NCI-H1417 treated with DMSO at 0.1 percent for 48 hours (cell line): ENCODE measurements at places on chromosomes 16 and 17.

DNA sequence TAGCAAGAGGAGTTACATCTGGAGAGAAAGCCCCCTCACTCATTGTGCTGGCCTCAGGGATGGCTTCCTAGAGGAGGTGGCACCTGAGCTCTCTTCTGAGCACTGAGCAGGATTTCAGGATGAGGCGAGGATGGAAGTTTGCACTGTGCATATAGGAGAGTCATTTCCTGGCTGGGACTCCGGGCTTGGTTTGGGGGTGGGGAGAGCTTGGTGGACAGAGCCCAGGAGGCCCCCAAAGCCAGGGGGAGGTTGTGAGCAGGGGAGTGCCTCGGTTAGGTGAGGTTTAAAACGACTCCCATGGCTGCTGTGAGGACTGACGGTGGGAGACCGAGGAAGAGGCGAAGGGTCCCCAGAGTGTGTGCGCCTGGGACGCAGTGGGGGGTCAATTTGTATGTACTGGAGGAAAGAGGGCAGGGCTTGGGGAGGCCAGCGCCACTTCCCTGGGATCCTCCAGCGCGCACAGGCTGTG lies 1.2 kb downstream of the CAMKK1 start:
- DNase-seq, result no peak

DNA sequence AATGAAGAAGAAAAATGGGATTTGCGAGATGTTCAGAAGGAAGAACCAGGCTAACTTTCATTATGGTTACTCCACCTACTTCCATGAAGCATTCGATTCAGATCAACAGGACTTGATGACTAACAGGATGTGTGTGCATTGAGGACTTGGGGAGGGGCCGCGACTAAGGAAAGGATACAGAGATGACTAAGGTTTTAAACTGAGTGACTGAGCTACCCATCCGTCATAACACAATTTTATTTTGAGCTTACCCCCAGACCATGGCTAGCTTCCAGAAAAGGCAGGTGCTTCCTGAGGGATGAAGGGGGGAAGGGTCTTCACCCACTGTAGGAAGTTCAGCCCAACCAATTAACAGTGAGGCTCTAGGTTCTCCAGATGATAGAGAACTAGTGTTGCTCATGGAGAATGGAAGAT lies 2.5 kb upstream of the CDYL2 start:
- no peak for DNase-seq

GRCh38 chr16:85522842-85523601 lies 90.1 kb upstream of the GSE1 start:
- DNase-seq, result no peak

DNA sequence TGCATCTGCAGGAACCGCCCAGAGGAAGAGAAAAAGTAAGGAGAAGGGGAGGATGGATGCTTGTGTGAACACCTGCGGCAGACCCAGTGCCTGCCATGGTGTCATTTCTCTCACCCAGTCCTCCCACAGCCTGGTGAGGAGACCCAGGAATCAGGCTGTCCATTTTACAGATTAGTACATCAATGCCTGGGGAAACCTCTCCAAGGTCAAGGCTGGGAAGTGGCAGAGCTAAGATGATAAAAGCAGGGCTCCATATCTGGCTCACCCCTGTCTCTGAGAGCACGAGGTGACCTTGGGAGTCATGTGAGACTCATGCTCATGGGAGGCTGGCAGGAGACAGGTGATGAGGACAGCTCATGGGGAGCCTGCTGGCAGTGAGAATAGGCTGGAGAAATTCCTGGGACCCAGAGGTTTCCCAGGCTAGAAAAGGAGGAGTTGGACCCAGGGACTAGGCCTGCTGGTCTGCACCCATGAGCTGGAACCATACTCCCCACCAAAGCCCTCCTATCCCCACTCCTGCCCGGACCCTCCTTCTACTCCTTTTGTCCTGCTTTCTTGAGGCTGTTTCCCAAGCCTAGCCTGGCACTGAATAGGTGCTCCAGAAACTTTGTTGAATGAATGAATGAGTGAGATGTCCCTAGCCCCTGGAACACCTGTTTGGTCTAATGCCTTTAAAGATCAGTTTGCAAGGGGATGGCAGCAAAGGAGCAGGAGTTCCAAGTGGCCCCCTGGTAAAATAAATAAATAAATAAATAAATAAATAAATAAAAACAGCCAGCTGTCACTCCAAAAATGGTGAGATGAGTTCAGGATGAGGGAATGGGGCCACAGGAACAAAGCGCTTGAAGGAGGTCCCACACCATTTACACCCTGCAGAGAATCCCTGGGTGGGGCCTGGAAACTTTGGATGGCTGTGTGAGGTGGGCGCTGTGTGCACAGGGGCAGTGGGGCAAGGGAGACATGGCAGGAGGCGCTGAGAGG lies 1.6 kb downstream of the ZNF629 start:
- DNase-seq, result no peak

DNA sequence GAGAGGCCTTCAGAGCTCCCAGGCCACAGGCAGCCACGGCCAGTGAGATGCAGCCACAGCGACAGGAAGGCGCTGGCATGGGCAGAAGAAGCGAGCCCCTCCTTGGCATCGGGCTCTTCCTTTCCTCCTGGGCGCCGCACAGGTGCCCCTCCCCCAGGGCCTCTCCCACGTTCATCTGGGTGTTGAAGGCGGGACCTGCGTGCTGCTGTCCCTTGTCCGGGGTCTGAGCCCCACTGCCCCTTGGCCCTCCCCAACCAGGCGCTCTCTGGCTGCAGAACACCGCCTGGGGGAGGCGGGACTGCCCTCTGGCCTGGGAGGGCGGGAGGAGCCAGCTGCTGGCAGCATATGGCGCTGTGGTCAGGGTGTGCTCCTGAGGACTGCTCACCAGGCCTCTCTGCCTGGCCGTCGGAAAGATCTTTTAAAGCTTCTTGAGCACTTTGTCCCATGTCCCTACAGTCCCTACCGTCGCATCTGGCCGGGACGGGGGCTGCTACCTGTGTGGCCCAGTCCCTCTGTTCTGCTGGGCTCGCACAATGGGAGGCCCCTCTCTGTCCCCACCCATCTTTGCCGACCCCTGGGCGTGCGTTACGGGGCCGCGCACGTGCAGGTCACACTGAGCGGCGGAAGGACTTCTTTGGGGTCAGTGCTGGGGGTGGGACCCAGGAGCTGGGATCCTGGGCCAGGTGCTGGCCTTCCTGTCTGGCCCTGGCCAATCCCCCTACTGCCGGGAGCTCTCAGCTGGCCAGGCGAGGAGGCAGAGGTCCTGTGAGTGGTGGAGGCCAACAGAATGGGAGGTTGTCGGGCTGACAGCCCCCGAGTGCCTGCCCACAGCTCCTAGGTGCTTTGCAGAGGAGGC lies 1.7 kb downstream of the SLC25A10 start:
- DNase-seq, result no peak

DNA sequence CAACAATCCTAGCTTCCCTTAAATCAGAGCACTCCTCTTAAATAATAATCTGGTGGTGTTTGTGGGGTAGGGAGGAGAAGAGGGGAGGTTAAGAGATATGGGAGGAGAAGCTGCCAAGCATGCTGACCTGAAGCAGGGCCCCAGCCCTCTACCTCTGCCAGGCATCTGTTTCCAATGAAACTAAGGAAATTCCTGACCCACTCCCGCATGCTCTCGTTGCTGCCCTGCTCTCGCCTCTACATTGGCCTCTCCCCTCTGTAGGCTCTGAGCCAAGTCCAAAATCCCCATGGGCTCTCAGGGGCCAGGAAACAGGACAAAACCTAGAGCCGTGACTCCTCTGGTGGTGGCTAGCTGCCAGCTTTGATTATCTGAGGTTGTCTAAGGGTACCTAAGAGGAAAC lies 559.5 kb upstream of the CDH11 start:
- no peak for DNase-seq

GRCh38 chr17:21351366-21352065 lies 24.6 kb upstream of the KCNJ12 start:
- no peak for DNase-seq

DNA sequence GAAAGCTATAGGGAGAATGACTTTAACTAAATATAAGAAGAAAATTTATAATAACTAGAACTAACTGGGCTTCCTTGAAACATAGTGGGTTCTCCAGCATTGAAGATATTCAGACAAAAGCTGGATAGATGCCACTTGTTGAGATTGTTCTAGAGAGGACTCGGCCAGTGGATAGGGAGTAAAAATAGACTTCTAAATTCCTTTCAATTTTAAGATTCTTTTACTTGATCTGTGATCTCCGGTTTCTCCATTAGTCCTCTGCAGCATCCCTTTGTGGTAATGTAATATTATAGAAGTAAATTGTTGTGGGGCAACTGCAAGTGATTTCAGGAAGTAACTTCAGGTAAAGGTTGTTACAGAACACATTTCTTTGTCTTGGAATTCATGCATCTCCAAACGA lies 10.3 kb upstream of the RARA start:
- no peak for DNase-seq

GRCh38 chr17:79808763-79809529 lies 12.1 kb upstream of the CBX8 start:
- no peak for DNase-seq

GRCh38 chr17:68610554-68610953 lies 9.4 kb upstream of the FAM20A start:
- DNase-seq, result no peak

GRCh38 chr16:65406116-65406515 lies 284.3 kb upstream of the CDH11 start:
- DNase-seq, result no peak

DNA sequence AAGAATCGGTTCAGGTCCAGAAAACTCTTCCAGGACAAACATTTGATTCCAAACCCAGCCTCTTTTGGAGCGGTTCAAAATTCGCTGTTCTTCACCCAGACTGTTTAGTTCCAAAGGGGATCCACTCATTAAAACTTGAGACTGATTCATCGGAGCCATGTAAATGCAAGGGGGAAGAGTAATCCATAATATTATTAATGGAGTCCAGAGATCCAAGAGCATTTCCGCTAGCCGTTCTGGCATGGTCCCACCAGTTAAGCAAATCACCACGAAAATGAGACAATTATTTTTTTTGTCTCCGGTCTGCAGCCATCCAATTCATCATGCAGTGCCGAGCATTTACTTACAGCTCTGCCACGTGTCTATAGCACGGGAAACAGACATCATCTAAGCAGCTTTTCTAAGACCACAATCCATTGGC lies 15.1 kb downstream of the CDH8 start:
- no peak for DNase-seq

DNA sequence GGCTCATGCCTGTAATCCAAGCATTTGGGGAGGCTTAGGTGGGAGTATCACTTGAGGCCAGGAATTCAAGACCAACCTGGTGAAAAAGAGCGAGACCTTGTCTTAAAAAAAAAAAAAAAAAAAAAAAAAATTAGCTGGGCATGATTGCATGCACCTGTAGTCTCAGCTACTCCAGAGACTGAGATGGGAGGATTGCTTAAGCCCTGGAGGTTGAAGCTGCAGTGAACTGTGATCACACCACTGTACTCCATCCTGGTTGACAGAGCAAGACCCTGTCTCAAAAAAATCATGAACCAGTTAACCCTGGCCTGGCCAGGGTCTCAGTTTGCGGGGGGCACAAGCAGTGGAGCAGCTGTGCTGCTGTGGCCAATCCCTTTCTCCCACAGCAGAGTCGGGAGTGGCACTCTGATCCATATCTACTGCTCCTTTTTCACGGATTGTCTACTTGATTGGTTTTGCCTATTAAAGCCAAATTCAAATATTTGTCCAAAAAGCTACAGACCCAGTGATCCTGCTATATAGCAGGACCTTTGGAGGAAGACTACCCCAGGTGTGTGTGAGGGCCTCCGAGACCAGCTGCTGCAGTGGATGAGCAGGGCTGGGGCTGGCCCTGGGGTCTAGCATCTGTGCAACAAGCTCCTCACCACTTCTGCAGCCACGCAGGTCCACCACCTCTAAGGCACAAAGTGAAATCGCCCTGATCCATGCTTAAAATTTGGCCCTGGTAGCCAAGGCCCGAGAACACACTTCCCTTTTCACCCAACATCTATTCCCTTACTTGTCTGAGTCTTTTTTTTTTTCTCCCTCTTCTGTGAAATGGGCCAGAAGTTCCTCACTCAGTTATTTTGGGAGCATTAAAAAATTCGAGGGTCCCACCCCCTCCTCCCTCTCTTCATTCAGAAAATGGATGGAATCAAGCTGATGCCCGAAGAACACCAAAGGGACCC lies 48.2 kb downstream of the LDHD start:
- DNase-seq, result no peak

DNA sequence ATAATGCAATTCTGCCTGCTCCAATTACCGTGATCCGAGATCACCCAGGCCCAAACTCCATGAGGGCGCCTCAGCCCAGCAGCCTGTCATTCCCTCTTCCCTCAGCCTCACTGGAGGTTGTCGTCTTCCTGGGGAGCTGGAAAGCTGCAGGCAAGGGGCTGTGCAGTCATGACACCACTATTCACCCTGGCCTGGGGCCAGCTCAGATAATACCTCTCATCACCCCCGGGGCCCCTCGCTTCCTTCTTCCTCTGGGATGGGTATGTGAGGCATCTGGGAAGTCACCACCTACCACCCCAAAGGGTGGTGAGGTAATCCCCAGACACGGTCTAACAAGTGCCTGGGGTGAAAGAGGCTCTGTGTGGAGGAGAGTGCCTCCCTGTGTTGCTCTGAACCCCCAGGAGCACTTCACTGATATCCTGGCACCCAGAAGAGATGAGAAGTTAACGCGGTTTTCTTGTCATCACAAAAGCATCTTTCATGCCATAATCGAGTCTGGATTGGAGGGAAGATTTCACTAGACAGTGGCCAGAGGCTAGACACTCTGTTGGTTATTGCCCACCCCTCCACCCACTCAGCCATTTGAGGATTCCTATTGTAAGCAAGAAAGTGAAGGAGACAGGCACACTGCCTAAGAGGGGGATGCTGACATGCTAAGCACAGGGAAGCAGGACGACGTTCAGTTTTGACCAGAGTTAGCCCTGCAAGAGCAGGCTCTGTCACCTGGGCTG lies 18.4 kb downstream of the CFAP20 start:
- DNase-seq, result no peak

DNA sequence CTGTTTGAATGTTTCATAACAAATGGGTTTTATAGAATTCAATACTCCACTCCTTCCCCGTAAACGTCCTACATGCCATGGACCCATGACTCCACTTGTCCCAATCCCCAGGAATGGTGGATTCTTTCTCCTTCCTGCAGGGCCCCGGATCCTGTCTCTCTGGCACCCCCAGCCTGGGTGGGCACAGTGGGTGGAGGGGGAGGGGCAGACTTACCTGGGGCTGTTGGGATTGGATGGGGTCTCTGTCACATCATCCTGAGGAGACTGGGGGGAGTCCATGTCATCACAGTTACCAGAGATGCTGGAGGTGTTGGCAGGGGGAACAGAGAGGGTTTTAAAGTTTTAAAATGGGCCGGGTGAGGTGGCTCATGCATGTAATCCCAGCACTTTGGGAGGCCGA lies 13.2 kb downstream of the TRPV3 start:
- no peak for DNase-seq

GRCh38 chr17:29172589-29172988 lies 7.6 kb downstream of the MYO18A start:
- DNase-seq, result no peak

DNA sequence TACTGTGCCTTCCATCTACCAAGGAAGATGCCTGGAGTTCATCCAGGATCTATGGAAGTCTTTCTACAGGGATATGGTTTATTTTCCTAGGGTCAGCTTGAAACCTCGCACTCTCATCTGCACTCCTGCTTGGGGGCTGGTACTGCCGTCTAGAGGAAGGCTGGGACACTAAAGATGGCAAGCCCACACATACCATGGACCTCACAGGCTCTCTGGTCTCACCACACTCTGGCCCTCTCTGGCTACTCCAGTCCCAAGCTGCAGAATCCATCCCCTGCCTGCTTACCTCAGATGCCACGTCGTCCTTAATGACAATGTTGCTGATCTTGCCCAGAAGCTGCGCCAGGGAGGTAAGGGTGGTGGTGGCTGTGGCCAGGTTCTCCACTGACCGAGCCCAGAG lies 2.1 kb upstream of the UNC119 start:
- no peak for DNase-seq

- no peak for DNase-seq
Measured at GRCh38 chr17:30956764-30957374, 14.0 kb upstream of the RNF135 start.

- DNase-seq, result no peak
Measured at GRCh38 chr17:8382052-8382879, 727 bp downstream of the RPL26 start.
